ENCODE measurements at places on chromosomes 2 and 18. TPM values are rescaled to one million over a fixed set of nuclear protein-coding genes. Genes with fewer than 3 reads are reported as not detected.

DNA sequence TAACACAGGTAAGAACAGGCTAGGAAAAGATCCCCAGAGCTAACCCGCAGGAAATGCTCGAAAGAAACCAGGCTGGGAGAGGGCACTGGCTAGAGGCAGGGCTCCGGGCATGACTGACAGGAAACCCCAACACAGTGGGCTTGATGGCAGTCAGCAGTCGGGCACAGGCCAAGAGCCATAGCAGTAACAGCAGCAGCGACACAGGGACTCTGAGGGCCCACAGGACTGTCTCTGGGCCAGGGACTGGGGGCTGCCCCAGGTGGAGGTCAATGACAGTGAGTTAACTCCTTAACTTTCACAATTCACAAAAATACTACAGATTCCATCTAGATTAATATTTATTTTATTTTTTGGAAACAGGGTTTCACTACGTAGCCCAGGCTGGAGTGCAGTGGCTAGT lies 37.3 kb upstream of the ASPRV1 start:
- no peak overlapping the region for H3K27ac ChIP-seq
- no peaks in the 10 kb centered on the region for H3K27me3 ChIP-seq
- no peaks in the 10 kb centered on the region for H3K36me3 ChIP-seq
- peaks cover 3% of the 10 kb centered on the region for H3K4me1 ChIP-seq
- H3K4me3 ChIP-seq, result no peak overlapping the region
- DNase-seq, result no peak

DNA sequence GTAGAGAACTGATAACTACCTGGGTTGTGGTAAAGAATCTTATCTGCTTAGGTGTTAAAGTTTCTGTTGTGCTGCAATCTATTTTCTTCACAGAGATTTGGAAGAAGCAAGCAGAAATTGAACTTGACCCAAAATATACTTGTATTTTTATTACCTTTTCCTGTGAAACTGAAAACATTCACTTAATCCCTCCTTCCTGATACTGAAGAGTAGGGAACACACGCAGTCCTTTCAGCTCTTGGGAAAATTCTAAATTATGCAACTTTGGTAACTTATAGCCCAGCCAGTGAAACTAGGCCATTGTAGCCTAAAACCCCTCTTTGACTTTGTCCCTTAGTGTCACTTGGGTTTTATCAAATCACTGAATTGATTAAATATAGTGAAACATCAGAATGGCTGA lies 128.4 kb upstream of the MEIS1 start:
- no peaks in the 10 kb centered on the region for H3K36me3 ChIP-seq
- no peak overlapping the region for H3K4me3 ChIP-seq
- no peaks in the 10 kb centered on the region for H3K27me3 ChIP-seq

Gene NGEF
- 3.2 TPM for polyA plus RNA-seq

GRCh38 chr2:48279344-48280090 lies 250.4 kb upstream of the STON1 start:
- H3K27me3 ChIP-seq, result no peaks in the 10 kb centered on the region
- no peaks in the 10 kb centered on the region for H3K36me3 ChIP-seq
- no peak for DNase-seq
- no peak overlapping the region for H3K27ac ChIP-seq

DNA sequence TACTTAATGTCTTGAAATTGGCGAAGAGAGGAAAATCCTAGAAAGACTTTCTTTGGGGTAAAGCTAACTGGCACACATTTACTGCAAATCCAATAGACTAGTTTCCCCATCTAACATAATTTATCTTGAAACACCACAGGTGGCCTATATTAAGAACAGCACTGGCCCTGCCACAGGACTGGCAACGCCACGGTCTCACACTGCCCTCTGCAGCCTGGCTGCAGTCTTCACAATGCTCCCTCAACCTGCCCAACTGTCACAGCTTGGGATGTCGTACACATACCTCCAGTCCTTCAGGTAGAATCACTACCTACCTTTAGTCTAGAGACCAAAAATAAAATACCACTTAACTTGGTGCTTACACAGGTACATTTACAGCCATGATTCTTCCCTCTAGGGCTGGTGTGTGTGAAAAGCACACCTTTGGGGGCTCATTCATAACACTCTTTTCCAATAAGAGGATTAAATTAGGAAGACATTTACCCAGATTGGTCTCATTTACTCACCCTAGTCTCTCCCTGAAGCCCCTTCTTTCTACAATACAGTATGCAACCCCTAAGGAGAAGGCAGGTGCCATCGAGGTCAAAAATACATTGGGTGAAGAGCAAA lies 222.2 kb downstream of the C1D start:
- peaks cover under 1% of the 10 kb centered on the region for H3K4me1 ChIP-seq
- no peaks in the 10 kb centered on the region for H3K27me3 ChIP-seq
- no peak overlapping the region for H3K27ac ChIP-seq
- DNase-seq, result peak; percentile 86

Gene SP140
- 0.51 TPM for polyA plus RNA-seq

DNA sequence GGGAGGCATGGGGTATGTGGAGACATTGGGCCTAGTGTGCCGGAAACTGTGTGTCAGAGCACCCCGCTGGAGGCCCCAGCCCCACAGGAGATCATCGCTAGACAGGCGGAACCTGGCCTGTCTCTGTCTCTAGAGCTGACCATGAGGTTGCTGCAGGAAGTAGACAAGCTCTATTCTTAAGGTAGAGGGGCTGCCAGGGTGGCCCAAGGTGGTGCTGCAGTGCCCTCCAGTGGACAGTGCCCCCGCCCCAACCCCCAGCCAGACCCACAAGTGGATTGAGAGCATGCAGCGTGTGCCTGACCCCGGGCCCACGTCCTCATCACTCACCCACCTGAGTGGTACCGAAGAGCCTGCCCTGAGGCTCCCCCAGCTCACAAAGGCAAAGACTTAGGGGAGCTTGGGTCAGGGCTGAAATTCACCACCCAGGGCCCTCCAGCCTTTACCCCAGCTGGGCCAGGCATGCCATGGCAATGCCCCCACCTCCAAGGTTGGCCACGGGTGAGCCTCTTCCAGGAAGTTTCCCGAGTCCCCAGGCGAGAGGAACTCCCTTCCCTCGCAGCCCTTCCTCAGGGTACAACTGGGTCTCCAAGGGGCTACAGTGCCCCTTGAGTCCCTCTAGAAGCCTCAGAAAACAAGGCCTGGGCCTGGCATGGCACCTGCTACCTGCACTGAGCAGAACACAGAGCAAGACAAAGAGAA lies 155.0 kb downstream of the TTC32 start:
- peak; percentile 45 for DNase-seq
- H3K4me1 ChIP-seq, result peaks cover under 1% of the 10 kb centered on the region
- H3K36me3 ChIP-seq, result no peaks in the 10 kb centered on the region
- no peaks in the 10 kb centered on the region for H3K27me3 ChIP-seq
- no peak overlapping the region for H3K27ac ChIP-seq

Gene ERBB4
- polyA plus RNA-seq, result 4.5 TPM

- no peaks in the 10 kb centered on the region for H3K36me3 ChIP-seq
- no peak overlapping the region for H3K27ac ChIP-seq
- H3K4me3 ChIP-seq, result no peak overlapping the region
- no peaks in the 10 kb centered on the region for H3K27me3 ChIP-seq
- no peak for DNase-seq
Observed at GRCh38 chr2:130776550-130776949, 21.2 kb downstream of the AMER3 start.

Gene PKDCC
- polyA plus RNA-seq, result 270 TPM

- H3K27me3 ChIP-seq, result no peaks in the 10 kb centered on the region
- H3K4me3 ChIP-seq, result no peak overlapping the region
- no peaks in the 10 kb centered on the region for H3K36me3 ChIP-seq
Observed at GRCh38 chr18:63878925-63879324, 8.6 kb upstream of the SERPINB2 start.

Gene ARHGAP15
- polyA plus RNA-seq, result not detected

- no peaks in the 10 kb centered on the region for H3K4me1 ChIP-seq
- H3K27me3 ChIP-seq, result no peaks in the 10 kb centered on the region
- no peak overlapping the region for H3K27ac ChIP-seq
- no peak overlapping the region for H3K4me3 ChIP-seq
- H3K36me3 ChIP-seq, result no peaks in the 10 kb centered on the region
- no peak for DNase-seq
Observed at GRCh38 chr2:212392544-212392943, 146.1 kb downstream of the ERBB4 start.

DNA sequence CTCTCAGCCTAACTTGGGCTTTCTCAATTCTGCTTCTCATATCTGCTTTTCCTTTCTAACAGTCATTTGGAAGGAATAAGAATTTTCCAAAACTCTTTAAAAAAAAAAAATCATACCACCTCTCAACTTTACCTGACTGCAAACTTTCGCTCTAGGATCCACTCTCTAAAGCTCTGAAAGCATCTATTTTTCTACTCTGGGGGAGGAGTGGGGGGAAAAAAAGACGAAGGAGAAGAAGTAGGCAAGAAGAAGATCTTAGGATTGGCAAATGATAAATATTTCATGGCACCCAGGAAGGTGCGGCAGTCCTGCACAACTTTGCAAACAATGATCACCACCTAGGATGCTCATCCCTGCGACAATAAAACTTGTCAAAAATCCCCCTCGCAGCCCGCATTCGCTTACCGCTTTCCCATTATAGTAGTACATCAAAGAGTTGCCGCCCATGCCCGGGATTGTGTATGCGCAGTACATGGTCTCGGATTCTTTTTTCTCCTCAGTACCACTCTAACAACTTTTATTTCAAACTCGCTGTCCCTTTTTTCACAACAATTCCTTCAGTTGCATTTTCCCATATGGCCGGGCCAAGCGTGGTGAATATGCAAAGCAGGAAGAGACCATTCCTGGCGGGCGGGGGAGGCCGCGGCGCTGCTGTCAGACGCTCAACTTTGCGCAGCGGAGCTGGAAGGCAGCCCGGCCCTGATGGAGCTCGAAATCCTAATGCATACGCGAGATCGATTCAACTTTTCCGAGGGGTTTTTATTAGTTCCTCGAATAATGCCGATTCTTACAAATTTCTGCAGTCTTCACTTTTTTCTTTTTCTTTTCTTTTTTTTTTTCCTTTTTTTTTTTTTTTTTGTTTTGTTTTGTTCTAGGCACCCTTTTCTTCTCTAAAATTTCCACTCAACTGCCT lies 266.5 kb downstream of the TCF4 start:
- peak overlapping the region; percentile 96 for H3K27ac ChIP-seq
- no peaks in the 10 kb centered on the region for H3K27me3 ChIP-seq
- H3K4me3 ChIP-seq, result peak overlapping the region; percentile 46
- H3K4me1 ChIP-seq, result peaks cover 16% of the 10 kb centered on the region
- peak; percentile 91 for DNase-seq

Gene TNFAIP6
- 9.8 TPM for polyA plus RNA-seq

DNA sequence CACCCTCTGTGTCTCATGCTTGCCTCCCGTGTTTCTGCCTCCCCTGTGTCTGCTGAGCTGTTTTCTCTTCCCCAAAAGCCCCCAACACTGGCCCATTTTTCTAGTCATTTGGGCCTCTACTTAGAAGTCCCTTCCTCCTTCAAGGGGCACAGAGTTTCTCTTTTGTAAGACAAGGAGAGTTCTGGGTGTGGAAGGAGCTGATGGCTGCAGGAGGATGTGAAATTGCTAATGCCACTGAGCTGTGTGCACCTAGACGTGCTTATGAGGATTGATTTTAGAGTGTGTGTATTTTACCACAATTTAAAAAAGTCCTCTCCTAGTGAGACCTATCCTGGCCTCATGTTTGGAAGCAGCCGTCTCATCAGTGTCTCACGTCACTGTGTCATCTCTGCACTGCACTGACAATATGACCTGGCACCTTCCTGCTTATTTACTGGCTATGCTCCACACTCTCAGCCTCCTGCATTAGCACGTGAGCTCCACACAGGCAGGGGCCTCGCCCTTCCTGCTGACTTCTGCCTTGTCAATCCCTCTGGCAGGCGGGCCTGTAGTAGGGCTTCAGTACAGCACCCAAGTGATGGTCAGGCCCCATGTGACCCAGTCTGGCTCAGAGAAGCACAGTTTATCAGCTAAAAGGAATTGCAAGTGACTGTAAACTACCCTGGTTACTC lies 8.0 kb upstream of the MBP start:
- H3K27ac ChIP-seq, result no peak overlapping the region
- no peaks in the 10 kb centered on the region for H3K36me3 ChIP-seq
- DNase-seq, result peak; percentile 46
- peaks cover 8% of the 10 kb centered on the region for H3K4me1 ChIP-seq
- no peaks in the 10 kb centered on the region for H3K27me3 ChIP-seq

DNA sequence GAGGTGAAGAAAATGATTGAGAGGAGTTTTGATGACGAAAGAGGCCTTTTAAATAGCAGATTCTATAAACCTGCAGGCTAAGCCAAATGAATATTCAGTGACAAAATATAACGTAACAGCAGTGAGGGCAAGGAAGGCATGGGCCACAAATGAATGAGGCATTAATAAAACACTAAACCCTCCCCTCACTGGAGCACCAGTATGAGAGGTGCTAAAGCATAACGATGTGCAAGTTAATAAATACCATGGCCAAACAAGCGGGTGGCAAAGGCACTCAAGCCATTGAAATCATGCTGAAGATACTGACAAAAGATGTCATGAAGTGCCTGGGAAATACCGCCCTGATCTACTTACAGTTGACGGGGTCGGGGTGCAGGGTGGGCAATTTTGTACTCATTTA lies 30.2 kb upstream of the LONRF2 start:
- DNase-seq, result no peak
- no peaks in the 10 kb centered on the region for H3K4me1 ChIP-seq
- no peak overlapping the region for H3K4me3 ChIP-seq

Gene PLGLB1
- 9.8 TPM for polyA plus RNA-seq

GRCh38 chr2:231007286-231008098 lies 11.6 kb downstream of the SPATA3 start:
- H3K27ac ChIP-seq, result peak overlapping the region; percentile 66
- H3K4me1 ChIP-seq, result peaks cover 9% of the 10 kb centered on the region
- no peaks in the 10 kb centered on the region for H3K36me3 ChIP-seq
- H3K4me3 ChIP-seq, result no peak overlapping the region
- no peaks in the 10 kb centered on the region for H3K27me3 ChIP-seq

Gene REG3G
- polyA plus RNA-seq, result 2.3 TPM

Gene TLX2
- polyA plus RNA-seq, result not detected

DNA sequence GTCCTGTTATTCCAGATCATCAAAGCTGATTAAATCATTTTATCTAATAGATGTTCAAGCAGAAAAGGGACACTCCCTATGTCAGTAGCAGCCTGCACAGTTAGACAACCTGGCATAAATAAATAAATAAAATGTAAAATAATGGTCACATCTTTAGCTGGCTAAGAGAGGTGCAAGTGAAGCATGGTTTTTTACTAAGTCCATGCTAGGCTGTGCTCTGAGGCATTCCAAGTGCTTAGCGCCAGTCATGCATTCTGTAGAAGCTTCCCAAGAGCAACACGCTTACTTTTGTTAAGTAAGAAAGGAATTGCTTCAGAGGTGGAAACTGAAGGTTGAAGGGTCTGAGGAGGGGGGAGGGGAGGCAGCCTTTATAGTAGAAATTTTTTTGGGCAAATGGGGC lies 351.2 kb downstream of the CDH2 start:
- no peaks in the 10 kb centered on the region for H3K27me3 ChIP-seq
- H3K27ac ChIP-seq, result no peak overlapping the region
- DNase-seq, result no peak
- H3K4me1 ChIP-seq, result no peaks in the 10 kb centered on the region
- H3K4me3 ChIP-seq, result no peak overlapping the region
- no peaks in the 10 kb centered on the region for H3K36me3 ChIP-seq

- H3K27ac ChIP-seq, result no peak overlapping the region
- no peak for DNase-seq
- no peaks in the 10 kb centered on the region for H3K4me1 ChIP-seq
Observed at GRCh38 chr2:79721966-79722365, 209.1 kb downstream of the CTNNA2 start.

Measured in hepatocyte (in vitro differentiated cells).